ENCODE measurements at places on chromosomes 6 and 20.

DNA sequence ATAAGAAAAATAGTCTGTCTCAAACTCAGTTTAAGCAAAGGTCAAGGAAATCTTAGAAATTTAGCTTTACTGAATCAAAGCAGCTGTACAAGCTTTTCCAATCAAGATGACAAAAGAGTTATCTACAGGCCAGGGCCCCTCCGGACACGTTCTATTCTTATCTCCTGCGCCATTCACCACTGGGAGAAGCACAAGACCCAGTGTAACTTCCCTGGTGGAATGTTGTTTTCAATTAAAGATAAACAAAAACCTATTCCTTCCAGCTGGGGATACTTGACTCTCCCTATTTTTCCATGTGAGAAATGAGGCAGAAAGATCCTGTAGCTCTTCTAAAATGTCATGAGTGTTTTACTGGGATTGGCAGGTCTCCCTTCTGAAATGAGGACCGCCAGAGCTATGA, 123.3 kb downstream of the TBX18 start:
- no peak for DNase-seq

DNA sequence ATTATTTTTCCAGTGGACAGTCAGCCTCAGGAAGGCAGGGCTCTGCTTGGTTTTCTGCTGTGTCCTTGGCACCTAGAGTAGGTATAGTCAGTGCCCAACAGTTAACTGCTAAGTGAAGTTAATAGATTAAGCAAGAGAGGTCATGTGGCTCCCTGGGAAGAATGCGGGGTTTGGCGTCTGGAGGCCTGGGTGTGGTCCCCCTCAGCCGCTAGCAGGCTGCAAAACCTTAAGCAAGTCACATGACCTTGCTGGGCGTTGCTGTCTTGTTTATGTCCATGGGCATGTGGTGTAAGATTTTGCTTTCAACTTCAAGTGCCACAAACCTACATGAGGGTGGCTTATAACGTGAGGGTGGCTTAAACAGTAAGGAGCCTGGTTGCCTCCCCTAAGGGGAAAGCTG, 75.5 kb upstream of the SCP2D1 start:
- no peak for DNase-seq

DNA sequence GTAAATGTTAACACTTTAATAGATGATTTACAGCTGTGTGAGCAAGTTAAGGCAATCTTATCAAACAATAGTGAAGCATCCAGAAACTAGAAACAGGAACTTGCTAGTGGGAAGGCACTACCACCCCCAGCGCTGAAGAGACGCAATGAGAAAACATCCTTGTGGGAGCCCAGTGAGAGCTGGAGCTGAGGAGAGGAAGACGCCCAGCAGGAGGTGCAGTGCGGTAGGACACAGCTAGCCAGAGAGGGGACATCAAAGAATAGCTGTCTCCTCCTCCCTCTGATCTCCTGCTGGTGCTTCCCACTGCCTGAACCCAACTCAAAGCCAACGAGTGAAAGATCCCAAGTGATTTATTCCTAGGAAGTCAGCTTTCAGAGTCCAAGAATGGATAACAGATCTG, 140.3 kb downstream of the COL12A1 start:
- DNase-seq = no peak

DNA sequence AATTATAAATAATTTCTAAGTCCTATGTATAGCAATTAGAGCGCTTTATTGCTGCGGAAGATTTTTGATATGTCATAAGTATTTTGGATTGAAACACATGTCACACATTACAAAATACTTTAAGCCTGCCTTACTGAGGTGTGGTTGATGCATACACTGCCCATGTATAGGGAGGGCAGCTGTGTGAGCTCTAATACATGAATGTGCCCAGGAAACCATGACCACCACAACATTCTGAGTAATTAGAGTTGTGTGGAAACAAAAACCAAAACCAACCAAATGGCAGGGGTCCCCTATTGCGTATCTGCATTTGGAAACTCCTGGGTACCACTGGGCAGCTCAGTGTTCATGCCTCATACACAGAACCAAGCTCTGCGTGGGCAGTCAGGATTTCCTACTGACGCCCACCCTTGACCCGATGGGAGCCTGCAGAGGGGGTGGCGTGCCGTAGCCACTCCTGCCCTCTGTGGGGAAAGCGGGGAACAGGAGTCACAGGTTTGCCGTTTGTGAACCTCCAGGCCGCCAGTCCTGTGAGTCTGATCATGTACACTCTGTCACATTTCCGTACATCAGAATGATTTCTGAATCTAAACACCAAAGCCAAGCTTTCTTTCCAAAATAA, 50.9 kb upstream of the PDE10A start:
- DNase-seq = no peak

- no peak for DNase-seq
These were observed 96.9 kb downstream of the TBX18 start for GRCh38 chr6:84667252-84668213.

DNA sequence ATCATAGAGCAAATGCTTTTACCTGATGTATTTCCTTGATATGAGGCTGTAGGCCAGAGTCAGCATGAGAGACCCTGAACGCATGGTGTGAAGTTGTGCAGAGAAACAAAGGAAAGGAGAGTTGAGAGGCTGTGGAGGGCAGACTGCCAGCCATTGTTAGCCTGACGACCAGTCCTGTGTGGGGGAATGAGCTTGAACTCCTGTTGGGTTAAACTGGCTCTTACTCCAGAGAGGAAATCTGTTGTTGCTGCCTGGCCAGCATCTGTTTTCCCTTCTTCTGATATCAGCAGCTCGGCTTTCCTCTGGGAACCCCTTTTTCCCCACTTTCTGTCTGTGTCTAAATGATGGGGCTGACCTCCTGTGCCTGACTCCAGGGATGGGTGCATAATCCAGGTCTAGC, 158.2 kb upstream of the ZFP64 start:
- DNase-seq = no peak

DNA sequence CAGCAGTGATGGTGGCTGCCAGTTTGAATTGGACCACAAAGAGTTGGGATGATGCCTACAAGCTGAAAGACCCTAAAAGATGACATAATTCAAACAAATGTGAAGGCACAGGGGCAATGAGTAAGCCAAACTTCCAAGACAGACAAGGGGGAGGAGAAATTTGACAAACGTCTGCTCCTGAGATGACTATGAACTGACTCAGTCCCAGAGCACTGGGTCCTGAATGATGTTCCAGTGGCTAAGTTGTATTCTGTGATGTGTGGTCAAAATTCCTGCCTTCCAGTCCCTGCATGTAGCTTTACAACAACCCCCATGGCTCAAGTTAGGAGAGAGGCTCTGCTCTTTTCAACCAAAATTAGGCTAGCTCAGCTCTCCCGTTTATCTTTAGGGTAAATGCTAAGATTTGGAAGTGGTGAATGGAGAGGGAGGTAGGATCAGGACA, 86.1 kb upstream of the SIRPA start:
- DNase-seq = peak; percentile 5

DNA sequence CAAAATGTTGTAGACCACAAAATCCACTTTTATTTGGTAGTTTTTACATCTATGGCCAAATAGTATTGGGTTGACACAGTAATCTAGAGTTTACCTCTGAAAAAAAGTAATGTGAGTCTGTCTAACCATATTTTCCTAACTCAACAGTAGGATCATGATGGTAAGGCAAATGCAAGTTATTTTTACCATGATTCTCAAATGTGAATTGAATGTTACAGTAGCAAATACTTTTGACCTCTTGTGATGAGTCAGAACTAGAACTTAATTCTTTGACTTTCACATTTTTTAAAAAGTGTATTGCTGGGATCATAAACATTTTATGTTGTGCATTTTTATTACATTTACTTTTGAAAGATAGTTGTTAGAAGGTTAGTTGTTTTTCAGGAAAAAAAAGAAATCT, 22.0 kb downstream of the RNF146 start:
- no peak for DNase-seq

All from amniotic stem cell (primary cell).